ENCODE measurements at places on chromosomes 16 and 17.

DNA sequence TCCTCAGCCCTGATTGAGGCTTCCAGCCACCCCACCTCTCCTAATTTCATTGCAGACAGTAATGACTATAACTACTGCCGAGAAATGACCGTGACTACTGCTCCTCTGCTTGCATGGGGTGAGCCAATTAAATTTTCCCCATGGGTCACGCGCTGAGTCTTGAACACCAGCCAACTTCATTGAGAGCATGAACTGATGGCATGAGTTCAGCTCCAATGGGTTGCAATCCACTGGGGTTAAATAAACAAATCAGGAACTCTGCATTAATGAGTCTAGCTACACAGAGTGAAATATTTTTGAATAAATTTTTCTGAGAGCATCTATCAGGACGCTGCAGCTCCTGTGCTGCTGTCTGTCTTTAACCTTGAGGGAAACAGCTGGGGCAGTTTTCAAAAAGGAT, 61.6 kb upstream of the CLEC3A start:
- DNase-seq: no peak

GRCh38 chr17:46908068-46908737, 14.8 kb upstream of the GOSR2 start:
- DNase-seq: no peak

DNA sequence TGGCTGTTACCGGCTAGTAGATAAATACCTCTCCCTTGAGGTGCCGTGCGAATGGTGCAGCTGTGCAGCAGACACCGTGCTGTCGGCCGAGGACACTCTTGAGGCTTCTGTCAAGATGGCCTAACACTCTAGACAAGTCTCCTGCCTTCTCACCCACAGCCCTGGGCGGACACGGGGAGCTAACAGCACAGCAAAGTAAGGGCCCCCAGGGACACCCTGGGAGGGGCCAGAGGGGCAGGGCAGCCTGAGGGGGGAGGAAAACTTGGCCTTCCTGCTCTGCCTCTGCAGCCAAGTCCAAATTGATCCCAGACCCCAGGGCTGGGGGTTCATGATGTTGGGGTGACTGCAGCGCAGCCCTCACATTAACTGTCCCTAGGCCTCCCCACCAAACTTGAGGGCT, 210.2 kb downstream of the RPTOR start:
- no peak for DNase-seq

DNA sequence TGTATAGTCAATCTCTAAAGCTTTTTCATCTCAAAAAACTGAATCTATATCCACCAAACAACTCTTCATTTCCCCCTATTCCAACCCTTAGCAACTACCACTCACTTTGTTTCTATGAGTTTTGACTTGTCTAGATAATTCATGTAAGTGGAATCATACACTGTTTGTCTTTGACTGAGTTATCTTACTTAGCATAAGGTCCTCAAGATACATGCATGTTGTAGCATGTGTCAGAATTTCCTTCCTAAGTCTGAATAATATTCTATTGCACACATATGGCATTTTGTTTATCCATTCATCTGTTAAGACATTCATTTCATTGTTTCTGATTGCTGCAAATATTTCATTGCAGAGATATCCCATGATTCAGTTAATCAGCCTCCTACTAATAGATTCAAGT, 72.2 kb downstream of the SSH2 start:
- no peak for DNase-seq

DNA sequence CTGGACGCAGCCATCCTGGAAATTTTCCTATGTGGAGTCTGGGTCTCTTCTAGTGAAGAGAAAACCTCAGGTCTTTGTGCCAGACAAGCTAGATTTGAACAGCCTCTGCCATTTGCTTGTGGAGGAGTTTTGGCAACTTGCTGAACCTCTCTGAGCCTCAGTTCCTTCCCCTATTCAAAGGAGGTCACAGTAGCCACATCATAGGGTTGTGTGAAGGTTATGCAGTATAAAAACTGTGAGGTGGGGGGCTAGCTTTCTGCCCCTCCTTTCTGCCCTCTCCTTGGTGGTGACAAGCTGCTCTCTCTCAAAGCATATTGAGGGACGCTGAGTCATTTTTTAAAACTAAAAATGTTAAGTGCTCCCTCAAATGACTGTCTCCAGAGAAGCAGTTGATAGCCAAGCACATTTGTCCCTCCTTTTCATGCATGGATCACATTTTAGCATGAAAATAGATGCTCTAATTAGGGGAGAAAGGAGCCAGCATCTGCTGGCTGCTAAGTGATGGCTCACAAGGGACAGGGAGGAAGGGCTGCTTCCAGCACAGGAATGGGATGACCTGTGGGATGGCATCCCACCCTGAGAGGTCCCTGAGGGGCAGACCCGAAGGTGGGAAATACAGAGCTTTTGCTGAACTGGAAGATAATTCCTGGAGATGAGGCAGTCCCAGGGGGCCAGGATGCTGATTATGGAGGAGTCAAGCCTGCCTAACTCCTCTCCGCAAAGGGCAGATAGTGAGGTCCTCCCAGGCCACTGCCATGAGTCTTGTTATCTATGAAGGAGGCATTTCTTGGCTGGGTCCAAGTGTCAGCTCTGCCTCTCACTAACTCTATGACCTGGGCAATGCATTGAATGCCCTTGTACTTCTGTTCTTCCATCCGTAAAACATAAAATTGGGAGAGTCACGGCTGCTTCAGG, 218.8 kb downstream of the RAB11FIP4 start:
- DNase-seq: no peak

DNA sequence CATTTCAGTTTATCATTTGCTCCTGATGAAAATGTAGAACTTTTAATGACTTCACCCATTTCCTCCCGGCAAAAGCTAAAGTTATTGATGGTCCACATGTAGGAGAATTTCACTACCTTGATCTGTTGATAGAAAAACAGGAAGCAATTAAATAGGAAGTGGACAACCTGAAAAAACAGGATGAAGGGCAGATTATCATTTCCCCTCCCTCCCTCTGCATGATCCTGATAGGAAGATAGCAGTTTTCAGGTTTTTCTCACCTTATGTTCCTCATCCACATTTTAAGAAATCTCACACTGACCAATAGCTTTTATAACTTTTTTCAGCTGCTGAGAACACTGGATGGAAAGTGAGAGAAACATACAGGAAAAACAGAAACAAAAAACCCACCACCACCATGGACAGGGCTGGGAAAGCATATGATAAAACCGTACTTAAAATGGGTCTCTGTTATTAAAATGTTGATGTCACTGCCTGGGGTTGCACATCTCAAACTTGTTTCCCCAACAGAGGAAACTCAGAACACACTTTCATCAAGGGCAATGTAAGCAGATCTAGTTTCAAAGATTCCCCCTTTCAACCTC, 46.4 kb downstream of the NXPH3 start:
- no peak for DNase-seq

- peak; percentile 72 for DNase-seq
Observed at GRCh38 chr17:5902181-5903140, 167.7 kb upstream of the WSCD1 start.

- no peak for DNase-seq
Observed at GRCh38 chr16:57688987-57689761, 5.4 kb upstream of the DRC7 start.

DNA sequence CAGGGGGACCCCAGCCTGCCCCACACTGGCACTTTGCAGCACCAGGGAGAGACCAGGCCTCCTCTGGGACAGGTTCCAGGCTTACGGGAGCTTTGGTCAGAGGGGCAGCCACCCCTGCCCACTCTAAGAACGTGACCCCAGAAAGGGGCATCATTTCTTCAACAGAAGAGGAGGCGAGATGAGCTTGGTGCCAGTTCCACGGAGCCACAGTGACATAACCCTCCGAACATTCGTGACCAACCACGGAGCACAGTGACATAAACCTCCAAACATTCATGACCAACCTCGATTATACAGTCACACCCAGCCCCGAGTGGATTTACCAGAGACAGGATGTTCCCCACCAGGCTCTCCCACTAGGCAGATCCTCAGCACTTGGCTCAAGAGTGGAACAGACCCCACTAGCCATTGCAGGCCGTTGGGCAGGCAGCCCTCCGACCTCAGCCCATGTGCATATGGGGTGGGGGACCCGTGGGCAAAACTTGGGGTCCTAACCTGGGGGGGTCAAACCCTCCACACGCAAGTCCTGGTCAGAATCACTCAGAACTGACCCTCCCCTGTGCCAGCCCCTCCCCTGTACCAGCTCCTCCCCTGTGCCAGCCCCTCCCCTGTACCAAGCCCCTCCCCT, 112.9 kb downstream of the METRNL start:
- DNase-seq: no peak

DNA sequence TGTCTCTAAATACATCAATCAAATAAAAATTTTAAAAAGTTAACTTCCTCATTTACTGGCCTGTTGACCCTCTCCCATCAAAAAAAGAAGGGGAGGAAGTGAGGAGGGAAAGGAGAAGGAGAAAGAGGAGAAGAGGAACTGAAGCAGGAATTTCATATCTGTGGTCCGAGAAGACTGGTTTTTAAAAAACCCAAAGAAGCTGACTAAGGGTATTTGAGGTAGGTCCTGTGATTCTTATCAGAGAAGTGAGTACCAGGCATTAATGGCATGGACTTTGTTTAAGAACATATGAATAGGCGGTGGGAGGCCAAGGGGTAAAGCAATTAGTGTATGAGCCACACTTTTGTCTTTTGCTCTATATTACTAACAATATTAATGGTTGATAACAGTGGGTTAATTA, 2.0 kb downstream of the SLC46A1 start:
- DNase-seq: no peak

DNA sequence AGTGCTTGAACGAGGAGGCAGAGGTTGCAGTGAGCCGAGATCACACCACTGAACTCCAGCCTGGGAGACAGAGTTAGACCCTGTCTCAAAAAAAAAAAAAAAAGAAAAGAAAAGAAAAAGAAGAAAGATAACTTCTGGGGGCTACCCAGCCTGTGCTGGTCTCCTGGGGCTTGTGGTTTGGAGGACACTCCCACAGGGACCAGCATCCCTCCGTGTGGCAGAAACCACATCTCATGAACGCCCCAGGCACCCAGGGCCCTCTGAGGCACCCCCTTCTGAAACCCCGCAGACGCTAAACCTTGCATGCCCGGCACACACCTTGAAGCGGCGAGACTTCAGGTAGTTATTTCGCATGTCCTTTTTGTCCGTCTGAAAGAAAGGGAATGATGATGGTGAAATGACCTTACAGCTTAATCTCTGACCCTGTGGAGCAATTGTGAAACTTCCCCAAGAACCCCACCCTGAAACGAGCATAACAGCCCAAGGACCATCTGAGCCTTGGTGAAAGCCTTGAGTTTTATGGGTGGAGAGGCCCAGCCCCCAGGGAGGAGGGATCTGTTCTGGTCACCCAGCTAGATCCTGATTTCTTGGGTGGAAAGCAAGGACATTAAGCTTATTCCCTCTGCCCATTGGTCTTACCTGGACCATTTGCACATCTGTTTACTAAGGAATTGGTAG, 55.0 kb downstream of the CNGB1 start:
- DNase-seq: no peak

DNA sequence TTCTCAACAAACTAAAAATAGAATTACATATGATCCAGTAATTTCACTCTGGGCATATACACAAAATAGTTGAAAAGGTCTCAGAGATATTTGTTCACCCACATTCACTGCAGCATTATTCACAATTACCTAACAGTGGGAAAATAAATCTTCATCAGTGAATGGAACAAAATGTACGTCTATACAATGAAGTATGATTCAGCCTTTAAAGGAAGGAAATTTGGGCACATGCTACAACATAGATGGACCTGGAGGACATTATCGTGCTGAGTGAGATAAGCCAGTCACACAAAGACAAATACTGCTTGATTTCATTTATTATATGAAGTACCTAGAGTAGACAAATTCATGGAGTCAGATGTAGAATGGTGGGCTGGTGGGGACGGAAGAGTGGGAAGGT, 47.0 kb downstream of the MFSD11 start:
- no peak for DNase-seq

- DNase-seq: no peak
Observed at GRCh38 chr16:88560714-88561484, 9.3 kb upstream of the ZC3H18 start.

GRCh38 chr17:74569020-74570003, 2.0 kb upstream of the CD300H start:
- DNase-seq: peak; percentile 13
